ENCODE measurements at places on chromosomes 6 and 20.

- DNase-seq, result no peak
Measured at GRCh38 chr6:132648356-132648755, 10.6 kb downstream of the TAAR1 start.

GRCh38 chr6:87628881-87629280 lies 38.9 kb downstream of the ORC3 start:
- DNase-seq, result no peak

DNA sequence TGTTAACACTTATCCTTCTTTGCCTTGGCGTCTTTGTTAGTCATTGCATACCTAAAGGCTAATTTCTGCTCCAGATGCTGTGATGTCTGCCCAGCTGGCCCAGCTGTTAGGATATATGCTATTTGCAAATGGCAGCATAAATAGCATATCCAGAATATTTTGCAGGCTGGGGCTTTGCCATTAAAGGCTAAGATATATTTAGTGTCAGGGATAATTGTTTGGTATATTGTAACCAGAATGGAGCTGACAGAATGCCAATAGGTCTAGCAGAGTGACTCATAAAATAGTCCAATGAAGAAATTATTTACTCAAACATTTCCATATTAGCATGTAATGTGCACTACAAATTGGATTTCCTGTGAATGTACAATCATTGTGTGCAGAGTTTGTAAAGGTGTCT lies 584.1 kb upstream of the FLRT3 start:
- no peak for DNase-seq

- DNase-seq, result no peak
Measured at GRCh38 chr6:2454180-2454579, 208.8 kb upstream of the GMDS start.

DNA sequence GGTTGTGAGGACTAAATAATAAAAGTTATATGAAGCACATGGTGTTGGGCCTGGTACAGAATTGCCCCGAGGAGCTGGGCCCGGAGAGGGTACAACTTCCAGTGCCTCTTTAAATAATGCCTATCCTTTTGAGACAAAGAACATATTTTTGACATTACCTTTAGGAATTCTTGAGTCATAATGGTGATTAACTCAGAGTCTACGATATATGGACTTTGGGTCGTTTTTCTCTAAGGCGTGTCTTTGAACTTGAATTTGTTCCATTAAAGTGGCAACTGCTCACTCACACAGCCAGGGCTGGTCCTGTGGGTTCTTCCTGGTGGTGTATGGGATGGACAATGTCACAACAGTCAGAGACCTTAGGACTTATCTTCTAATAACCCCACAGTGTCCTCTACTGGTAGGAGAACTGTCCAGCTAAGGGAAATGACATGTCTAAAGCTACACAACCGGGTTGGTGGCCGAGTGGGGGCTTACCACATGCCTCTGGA lies 106.5 kb downstream of the CDC5L start:
- no peak for DNase-seq

- no peak for DNase-seq
Measured at GRCh38 chr20:42741906-42742305, 447.8 kb downstream of the PTPRT start.

Data from activated naive CD8-positive, alpha-beta T cell treated with anti-CD3 and anti-CD28 coated beads, Interleukin-2, amount 50 U/mL, for 24 hours (primary cell).